ENCODE measurements at places on chromosomes 4 and X. TPM values are rescaled to one million over a fixed set of nuclear protein-coding genes. Genes with fewer than 3 reads are reported as not detected.

DNA sequence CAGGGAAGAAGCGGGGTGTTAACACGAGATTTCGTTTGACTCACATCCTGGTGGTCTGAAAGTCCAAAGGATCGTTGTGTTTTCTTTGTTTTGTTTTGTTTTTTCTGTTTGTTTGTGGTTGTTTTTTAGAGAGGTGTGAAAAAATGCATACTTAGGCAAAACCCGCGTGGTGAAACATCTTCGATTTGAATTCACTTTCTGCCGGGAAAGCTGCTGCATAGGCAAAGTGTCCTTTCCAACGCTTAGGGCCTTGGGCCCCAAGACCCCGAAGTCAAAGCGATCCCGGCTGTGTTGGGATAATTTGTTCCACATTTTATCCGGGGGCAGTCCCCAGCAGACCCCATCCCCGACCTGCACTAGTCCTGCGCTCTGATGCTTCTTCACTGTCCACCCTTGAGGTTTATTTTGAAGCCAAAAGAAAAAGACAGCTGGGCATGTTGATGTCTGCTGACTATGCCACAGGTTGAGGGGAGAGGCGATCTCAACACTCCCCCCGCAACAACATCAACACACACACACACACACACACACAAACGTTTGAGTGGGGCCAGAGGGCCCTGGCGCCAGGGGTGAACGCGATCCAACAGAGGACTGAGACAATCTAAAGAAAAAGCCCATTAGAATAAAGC, 2.0 kb downstream of the MSX1 start:
- no peak for DNase-seq

DNA sequence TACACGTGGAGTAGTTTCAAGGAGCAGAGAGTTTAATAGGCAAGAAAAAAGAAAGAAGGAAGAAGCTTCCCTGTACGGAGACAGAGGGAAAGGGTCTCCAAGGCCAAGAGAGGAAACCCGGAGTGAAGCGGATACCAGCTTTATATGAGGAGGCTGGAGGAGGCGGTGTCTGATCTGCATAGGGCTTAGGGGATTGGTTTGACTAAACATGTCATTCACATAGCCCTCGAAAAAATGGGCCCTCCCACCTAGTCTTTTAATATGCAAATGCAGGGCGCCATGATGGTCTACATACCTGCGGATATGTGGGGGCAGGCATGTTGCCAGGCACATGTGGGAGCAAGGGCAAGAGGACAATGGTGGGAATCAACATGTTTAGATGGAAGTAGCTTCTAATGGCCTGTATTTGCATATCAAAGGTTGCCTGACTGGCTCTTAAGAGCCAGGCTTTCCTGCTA, 103.1 kb upstream of the UGT8 start:
- no peak for DNase-seq

GRCh38 chr4:183469285-183469684, 24.8 kb downstream of the CDKN2AIP start:
- DNase-seq = no peak

DNA sequence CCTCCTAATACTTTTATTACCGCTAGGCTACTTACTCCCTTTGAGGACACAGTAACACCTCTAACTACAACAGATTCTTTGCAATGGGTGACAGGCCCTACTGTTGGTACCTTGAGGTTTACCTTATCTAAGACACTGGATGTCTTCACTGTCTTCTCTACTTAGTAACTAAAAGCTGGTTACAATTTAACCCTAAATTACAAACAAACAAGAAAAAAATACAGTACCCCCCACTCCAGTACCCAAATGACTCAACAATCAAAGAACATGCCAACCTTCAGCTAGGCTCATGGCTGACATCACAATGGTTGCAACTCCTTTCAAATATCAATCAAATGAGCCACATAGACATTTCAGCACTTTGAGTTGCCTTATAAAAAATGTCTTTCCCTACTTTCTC, 198.0 kb downstream of the GUCY2F start:
- no peak for DNase-seq

DNA sequence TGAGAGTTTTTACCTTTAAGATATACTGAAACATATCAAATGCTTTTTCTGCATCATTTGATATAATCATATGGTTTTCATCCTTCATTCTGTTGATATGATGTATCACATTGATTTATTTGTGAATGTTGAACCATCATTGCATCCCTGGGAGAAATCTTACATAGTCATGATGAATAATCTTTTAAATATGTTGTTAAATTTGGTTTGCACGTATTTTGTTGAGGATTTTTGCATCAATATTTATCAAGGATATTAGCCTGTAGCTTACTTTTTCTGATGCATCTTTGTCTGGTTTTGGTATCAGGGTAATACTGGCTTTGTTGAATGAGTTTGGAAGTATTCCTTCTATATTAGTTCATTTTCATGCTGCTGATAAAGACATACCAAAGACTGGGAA, 541.4 kb downstream of the TLL1 start:
- no peak for DNase-seq

- no peak for DNase-seq
Observed at GRCh38 chr4:163795885-163796284, 301.4 kb downstream of the TMA16 start.

- no peak for DNase-seq
Observed at GRCh38 chrX:44889824-44890223, 16.8 kb downstream of the KDM6A start.

SYNPO2 gene
- 29.6 TPM for polyA plus RNA-seq

CCNG2 gene
- polyA plus RNA-seq = 5.4 TPM

RAB33B gene
- 3.5 TPM for polyA plus RNA-seq

NCAPG gene
- polyA plus RNA-seq = 0.14 TPM

HSFX4 gene
- not detected for polyA plus RNA-seq
